Foreskin keratinocyte (primary cell): ENCODE measurements at places on chromosomes 2 and 18. TPM values are rescaled to one million over a fixed set of nuclear protein-coding genes. Genes with fewer than 3 reads are reported as not detected.

- DNase-seq, result no peak
These were observed 596.1 kb upstream of the KLHL29 start for GRCh38 chr2:22788749-22789327.

DNA sequence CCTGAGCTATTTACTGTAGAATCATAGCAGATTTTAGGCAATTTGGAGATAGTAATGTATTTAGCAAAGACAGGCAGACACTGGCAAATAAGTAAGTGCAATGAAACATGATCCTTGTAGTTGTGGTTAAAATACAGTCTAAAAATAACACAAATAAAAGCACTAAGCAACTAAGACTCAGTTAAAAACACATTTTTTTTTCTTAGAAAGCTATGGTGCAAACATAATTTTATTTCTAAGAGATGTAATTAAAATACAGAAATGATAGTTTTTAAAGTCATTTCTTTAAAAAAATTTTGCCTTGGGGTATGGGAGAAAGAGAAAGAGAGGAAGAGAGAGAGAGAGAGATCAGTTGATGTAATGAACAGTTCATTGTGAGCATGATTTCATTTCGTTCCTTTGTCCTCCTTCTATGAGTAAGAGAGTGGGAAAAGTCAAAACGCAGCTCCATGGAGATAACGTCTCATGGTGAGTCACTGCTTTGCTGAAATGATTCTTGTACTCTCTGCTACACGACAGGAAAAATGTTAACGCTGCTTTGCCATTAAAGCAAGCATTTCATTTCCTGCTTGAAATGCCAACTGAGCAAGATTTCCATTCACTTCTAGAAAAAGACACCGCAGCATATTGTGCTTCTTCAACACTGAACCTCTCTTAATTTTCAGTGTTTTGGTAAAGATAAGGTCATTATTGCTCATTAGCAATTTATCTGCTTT is 61.3 kb upstream of the PGAP1 start:
- peak; percentile 97 for DNase-seq

Gene MBP
- 9.3 and 9.5 TPM in 2 replicates for polyA plus RNA-seq

- no peak for DNase-seq
These were observed 280.5 kb downstream of the NRXN1 start for GRCh38 chr2:50751311-50752031.

Gene ALPP
- polyA plus RNA-seq, result not detected in 2 replicates

DNA sequence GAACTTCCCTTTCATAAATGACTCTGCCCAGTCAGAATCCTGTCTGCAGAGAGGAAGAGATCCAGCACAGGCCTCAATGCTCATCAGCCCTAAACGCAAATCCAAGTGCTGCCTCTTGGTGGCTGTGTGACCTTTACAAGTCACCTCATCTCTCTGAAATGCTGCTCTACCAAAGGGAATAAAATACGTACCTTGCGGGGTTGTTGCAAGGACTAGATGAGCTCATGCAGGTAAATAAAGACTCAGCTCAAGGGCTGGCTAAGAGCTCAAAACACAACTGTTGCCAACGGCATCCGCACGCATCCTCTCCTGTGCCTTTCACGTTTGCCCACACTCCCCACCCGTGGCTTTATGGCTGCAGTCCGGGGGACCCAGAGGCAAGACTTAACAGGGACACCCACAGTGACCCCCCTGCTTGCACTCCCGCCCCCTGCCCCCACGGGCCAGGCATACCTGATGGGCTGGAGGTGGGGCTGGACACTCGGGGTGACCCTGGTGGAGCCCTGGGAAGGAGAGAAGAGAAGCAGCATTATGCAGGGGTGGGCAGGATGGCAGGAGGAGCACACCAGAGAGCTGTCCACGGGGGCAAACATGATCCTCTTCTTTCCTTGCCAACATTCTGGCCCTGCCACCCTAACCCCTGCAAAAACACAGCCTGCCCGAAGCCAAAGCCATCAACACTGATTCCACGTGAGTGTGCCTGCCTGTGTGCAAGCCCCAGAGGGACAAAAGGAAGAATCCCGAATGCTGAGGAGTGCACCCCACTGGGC is 102.6 kb downstream of the TNS1 start:
- no peak for DNase-seq

DNA sequence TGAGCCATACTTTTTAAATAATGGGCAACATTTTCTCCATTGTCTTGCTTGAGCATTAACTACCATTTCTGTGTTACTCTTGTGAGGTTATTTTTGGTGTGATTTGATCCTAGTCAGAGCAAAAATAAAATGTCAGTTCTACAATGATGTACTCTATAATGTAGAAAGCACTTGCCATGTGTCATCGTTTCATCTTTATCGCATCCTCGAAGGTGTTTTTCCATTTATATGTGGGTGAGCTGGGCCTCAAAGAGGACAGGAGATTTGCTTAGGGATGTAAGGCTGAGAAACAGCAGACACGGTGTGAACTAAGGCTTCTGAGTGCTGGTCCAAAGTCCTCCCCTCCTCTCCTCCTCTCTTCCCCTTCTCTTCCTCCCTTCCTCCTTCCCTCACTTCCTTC is 199.8 kb downstream of the FAM210A start:
- no peak for DNase-seq

GRCh38 chr2:196487417-196487816 is 152.1 kb upstream of the CCDC150 start:
- DNase-seq, result no peak

GRCh38 chr2:121136323-121136722 is 148.7 kb downstream of the TFCP2L1 start:
- no peak for DNase-seq

DNA sequence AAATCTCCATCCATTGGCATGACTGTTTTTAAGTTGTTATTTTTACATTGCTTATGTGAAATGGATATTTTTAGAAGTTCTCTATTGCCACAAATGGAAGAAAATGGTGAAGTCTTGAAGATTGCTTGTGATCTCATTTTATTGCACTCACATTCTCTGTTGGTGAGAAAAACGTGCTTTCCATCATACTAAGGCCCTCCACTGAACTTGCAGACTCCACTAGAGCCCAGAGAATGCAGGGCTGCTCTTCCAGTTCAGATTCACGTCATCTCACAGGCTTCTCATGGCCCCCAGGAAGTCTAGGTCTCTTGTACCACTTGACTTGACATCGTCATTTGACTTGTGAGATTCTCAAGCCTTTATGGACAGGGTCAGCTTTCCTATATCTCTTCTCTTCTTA is 254.8 kb upstream of the COPS8 start:
- no peak for DNase-seq

Gene CCDC74B
- 5.6 and 11.3 TPM in 2 replicates for polyA plus RNA-seq

GRCh38 chr2:172806996-172807395 is 71.4 kb downstream of the RAPGEF4 start:
- peak; percentile 75 for DNase-seq

- DNase-seq, result no peak
These were observed 215.1 kb downstream of the ALK start for GRCh38 chr2:29706171-29706720.

- DNase-seq, result no peak
These were observed 84.7 kb downstream of the GLI2 start for GRCh38 chr2:120820263-120820952.

- DNase-seq, result no peak
These were observed 59.4 kb downstream of the RNF152 start for GRCh38 chr18:61833387-61833786.

Gene SGPP2
- 0.01 and 0.03 TPM in 2 replicates for polyA plus RNA-seq

- DNase-seq, result no peak
These were observed 7.7 kb upstream of the MAL start for GRCh38 chr2:95017836-95018235.

Gene NT5DC4
- 0.01 TPM in 1 of 2 replicates, not detected in the other for polyA plus RNA-seq

Gene LYPD6B
- 5.8 and 8.8 TPM in 2 replicates for polyA plus RNA-seq

- no peak for DNase-seq
These were observed 57.8 kb downstream of the VIL1 start for GRCh38 chr2:218476676-218477075.

GRCh38 chr2:25402477-25402876 is 60.8 kb upstream of the DNMT3A start:
- DNase-seq, result no peak

GRCh38 chr18:3799515-3799914 is 349.5 kb downstream of the TGIF1 start:
- no peak for DNase-seq

DNA sequence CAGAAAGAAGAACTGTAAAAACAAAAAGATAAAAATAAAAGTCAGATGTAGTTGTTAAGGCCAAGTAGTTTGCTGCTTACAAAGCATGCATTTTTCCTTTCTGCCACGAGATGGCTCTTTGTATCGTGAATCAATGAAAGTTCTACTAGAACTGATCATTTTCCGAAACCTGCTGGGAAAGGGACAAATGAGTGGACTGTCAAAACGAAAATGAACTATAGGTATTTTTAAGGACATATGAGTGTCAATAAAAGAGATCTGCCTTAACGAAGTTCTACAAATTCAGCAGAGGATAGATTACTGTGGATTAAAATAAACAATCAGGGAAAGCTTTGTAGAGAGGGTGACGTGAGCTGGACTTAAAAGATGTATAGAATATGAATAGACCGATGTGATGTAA is 15.0 kb upstream of the ELOA2 start:
- DNase-seq, result no peak

GRCh38 chr18:6983366-6983765 is 134.2 kb downstream of the LAMA1 start:
- no peak for DNase-seq

Gene ACKR3
- polyA plus RNA-seq, result 1.3 and 1.6 TPM in 2 replicates

DNA sequence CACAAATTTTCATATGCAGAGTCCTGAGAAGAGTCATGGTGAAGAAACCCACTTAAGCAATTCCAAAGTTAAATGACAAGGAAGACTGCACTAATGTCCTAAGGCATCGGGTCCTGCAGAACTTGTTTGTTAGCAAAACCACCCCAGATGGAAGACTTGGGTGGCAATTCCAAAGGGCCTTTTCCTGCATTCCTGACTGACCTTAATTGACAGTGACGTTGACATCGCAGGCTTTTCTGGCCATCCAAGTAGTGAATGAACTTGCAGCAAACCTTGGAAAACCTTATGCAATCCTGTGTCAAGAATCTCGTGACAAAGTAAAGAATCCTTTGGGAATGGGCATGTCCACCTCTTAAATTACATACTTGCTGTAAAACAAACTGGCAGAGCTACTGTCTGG is 112.5 kb upstream of the SH3BP4 start:
- DNase-seq, result no peak

DNA sequence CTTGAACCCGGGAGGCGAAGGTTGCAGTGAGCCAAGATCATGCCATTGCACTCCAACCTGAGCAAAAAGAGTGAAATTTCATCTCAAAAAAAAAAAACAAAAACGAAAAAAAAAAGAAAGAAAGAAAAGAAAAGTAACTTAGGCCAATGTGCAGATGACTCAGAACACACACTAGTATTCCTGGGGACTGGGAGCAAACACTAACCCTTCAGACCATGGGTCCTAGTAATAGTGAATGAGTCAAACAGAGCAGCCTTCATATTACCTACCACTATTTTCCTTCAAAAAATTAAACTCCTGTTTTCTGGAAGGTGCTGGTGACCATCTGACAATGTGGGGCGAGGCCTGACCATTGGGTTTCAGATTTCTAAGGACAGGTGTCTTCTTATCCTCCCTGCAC is 253.4 kb downstream of the PIEZO2 start:
- DNase-seq, result no peak

DNA sequence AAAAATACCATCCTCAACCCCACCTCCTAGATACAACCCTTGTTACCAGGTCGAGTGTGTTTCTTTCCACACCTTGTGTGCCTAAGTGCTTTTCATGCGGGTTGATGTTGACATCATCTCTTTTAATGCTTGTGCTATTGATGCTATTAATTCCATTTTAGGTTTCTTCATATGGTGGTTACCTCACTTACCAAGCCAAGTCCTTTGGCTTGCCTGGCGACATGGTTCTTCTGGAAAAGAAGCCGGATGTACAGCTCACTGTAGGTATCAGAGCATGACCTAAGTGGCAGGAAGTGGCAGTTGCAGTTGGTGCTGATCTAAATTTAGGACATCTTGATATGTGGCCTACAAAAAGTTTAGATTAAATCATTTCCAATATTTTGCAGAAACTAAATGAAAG is 149.9 kb upstream of the TTC39C start:
- no peak for DNase-seq

Gene MYO3B
- 0.54 and 0.75 TPM in 2 replicates for polyA plus RNA-seq

DNA sequence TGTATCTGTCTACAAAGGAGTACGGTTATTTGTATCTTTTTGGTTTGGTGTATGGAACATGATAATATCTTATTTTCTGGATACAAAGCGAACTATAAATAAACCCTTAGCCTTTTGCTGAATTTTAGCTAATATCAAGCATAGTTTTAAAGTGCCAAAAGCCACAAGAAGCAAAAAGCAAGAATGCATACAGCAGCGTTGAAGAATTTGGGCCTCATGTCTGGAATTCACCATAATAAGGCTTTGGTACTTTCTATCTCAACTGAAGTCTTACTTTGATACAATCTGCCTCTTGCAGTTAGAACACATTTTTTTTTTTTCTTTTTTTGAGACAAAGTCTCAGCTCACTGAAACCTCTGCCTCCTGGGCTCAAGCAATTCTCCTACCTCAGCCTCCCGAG is 151.5 kb downstream of the ERBB4 start:
- no peak for DNase-seq

Gene LIMS4
- 0.10 and 0.17 TPM in 2 replicates for polyA plus RNA-seq

DNA sequence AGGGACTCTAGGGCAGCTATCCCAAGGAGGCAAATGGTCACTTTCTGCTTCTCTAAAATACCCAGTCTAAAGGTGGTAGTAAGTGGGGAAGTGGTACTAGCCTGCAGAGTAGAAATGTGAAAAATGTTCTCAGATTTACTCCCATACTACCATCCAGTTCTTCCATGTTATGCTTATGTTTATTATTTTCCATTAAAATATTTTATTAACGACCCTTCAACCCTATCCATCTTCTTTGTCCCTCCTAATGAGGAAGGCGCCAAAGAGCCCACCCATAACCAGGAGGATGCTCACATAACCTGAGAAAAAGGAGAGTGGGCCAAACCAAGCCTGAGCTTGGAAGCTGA is 153.5 kb downstream of the ANTXR1 start:
- DNase-seq, result no peak

Gene GALR1
- not detected in 2 replicates for polyA plus RNA-seq
